ENCODE measurements at places on chromosomes 2 and 18. TPM values are rescaled to one million over a fixed set of nuclear protein-coding genes. Genes with fewer than 3 reads are reported as not detected.
A peak's percentile ranks its signal among the peaks of the same experiment; 100 is the strongest.

DNA sequence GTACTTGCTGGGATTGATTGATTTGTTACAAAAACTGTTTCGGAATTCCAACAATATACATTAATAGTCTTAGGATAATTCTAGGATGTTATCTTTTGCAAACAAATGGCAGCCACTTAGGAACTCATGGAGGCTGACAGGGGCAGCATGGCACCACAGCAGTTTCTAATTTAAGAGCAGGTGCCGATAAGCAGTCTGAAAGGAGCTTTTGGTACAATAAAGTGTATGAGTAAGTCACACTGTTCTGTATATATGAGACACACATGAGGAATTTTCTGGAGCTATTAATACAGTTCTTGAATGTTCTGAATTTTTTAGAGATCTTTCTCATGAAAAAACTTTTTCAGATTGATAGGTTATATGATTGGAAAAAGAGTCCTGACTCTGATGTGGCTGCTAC lies 52.2 kb downstream of the EIF5B start:
- no peak for DNase-seq

DNA sequence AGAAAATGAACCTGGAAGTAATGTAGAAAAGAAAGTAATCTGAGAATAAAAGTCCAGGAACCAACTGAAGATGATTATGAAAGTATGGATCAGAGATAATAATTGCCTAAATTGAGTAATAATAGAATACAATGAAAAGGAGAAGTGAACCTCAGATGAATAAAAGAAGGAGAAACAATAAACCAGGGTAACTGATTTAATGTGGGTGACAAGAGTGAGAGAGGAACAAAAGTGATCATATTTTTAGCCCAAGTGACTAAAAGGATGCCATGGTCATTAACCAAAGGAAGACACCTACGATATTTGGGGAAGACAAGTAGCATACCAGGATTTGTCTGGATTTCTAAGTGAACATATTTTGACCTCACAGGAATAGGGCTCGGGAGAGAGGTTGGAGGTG lies 600.6 kb downstream of the RNF144A start:
- DNase-seq = no peak

DNA sequence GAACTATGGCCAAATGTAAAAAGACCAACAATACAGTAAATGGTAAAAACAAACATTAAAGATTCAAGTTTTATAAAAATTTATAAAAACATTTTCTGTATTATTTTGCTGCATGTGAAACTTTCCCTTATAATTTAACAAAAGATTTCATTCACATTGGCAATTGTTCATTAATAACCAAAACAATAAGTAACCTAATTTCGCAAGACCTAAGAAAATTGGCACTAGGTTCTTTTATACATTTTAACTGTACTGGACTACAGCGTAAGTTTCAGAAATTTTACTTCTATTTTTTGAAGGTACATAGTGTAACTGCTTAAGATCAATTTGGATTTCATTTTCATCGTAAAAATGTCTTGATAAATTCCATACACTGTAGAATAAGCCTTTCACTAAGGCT lies 77.2 kb downstream of the FANCL start:
- no peak for DNase-seq

DNA sequence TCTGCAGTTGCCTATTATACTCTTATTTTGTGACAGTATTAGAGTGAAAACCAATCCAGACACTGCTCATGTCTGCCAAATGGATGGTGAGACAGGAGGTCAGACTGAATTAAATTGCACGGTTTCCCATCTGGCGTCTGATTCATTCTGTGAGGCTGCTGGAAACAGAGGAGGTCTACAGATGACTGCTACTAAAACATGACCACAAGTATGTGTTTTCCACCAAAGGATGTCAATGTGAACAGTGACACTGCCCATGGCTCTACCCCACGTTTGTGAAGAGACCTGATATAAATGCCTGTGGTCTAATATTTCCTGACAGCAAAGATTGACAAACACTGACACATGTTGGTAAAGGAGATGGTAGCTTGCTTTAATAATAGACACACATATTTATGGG lies 104.3 kb upstream of the ST6GAL2 start:
- DNase-seq = no peak

The MALT1 gene
- total RNA-seq = 27.5 TPM

DNA sequence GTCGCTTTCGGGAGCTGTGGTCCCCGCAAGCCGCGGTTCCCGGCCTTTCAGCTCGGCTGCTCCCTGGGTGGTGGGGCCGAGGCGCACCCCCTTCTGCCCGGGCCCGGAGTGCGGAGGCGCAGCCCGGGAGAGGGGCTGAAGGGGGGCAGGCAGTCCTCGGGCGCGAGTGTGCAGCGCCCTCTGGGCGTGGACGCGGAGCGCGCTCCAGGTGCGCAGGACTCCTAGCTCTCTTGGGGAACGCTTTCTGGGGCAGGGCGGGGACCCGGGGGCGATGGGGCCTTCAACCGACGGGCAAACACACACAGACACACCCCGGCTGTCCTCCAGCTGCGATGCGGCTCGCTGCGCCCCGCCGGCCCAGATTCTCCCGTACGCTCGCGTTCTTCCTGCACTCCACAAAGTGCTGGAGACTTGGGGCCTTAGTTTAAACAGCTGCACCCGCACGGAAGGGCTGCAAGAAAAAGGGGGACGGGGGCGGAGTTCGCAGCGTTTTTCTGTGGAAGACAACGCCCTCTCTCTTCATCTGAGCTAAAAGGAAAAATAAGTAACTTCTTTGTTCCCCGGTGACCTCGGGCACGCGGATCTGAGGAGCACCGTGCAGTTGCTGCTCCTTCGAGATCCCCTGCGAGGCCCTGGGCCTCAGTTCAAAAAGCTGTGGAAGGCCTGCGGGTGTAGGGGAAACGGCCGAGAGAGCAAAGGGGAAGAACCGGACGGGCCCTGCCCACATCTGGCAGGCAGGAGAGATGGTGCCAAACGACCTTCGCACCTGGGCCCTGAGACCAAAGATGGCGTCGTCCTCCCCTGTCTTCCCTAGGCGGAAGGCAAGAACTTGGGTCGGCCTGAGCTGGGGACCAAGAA lies 593 bp upstream of the SDC1 start:
- peak; percentile 83 for DNase-seq

- no peak for DNase-seq
Measured at GRCh38 chr2:88331239-88331638, 121.3 kb downstream of the FOXI3 start.

The ANKRD62 gene
- not detected for total RNA-seq

The APOB gene
- total RNA-seq = 0.75 TPM

- DNase-seq = peak; percentile 55
Measured at GRCh38 chr2:9347411-9347881, 75.9 kb downstream of the ITGB1BP1 start.

The LOXHD1 gene
- total RNA-seq = 0.29 TPM

- DNase-seq = no peak
Measured at GRCh38 chr18:79493211-79493800, 97.6 kb downstream of the NFATC1 start.

GRCh38 chr2:96138179-96139145 lies at the start of gene ASTL:
TSS of gene ASTL (minus strand) at chr2:96138502. CDS start at chr2:96138436, 66 bp downstream.
- DNase-seq = peak; percentile 82

- DNase-seq = no peak
Measured at GRCh38 chr2:235083822-235084221, 132.0 kb downstream of the SH3BP4 start.

DNA sequence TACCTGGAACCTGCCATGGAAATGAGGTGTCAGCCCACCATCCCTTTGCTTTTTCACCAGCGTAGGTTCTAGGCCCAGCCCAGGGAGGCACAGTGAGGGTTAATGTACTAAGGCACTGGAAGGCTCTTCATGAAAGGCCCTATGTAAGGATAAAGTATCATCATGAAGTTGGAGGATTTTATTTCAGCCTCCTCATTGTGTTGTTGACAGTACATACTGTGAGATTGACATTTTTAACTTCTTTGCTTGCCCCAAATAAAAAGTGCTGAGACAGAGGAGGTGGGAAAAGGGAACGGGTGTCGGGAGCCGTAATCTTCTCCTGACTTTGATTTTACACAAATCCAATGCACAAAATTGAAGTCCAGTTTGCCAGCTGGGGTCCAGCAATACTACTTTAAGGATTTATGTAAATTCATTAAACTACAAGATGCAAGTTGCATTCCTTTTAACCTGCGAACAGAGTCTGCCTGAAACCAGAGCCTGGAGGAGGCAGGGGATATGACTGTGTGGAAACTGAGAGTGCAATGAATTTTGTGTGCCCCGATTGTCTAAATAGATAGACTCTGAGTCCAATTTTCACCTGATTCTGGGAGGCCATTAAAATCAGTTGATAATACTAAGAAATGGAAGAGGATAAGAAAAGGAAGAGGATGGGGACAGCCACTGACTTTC lies 5.4 kb upstream of the NCKAP5 start:
- DNase-seq = no peak

The ALPG gene
- total RNA-seq = not detected

The SPC25 gene
- total RNA-seq = 0.47 TPM

DNA sequence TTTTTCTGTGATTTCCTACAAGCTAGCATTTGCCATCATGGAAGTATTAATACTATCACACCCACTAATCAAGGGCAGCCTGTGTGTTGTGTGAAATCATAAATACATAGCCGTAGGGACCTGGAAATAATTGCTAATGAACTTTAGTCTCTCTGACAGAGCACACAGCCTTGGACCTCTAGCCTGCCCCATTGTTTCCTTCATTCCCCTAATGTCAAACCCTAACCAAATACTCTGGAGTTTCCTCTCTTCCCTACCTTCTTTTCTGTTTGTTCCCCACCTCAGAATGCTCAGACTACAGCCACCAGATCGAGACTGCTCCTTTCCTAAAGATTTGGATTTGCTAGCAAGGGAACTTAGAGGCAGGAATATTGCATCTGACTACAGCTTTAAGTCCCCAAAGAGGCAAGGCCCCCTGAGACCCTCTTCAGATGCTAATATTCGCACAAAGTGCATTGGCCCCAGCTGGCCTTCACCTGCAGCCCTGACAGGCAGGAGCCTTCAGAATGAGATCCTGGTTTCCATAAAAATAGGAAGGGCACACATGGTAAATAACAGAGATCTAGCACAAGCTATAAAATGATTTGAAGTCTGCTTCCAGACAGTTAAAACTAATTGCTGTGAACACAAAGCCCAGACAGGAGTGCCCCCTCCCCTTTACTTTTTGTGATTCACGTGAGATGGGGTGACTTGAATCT lies 279.2 kb upstream of the DCC start:
- DNase-seq = no peak

- DNase-seq = no peak
Measured at GRCh38 chr2:74223941-74224770, 25.7 kb downstream of the MTHFD2 start.

DNA sequence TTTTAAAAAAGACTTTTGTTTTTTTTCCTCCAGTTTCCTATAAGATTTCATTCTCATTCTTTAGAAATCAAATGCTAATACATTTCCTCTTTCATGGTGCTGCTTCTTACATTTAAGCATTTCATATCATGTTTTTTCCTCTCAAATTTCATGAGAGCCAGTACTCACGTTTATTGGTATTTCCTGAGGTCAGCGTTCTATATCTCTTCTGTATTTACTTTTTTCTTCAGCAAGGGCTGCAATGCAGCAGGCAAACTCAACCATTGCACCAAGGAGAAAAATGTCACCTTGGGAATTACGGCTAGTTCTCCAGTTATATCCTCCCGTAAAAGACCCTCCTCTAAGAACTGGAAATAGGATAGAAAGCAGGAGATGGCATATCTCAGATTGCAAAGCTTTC lies 32.4 kb downstream of the UPP2 start:
- no peak for DNase-seq

GRCh38 chr18:26307161-26307773 lies 81.0 kb downstream of the TAF4B start:
- no peak for DNase-seq

- DNase-seq = no peak
Measured at GRCh38 chr2:129229830-129230441, 749.5 kb upstream of the RAB6C start.

DNA sequence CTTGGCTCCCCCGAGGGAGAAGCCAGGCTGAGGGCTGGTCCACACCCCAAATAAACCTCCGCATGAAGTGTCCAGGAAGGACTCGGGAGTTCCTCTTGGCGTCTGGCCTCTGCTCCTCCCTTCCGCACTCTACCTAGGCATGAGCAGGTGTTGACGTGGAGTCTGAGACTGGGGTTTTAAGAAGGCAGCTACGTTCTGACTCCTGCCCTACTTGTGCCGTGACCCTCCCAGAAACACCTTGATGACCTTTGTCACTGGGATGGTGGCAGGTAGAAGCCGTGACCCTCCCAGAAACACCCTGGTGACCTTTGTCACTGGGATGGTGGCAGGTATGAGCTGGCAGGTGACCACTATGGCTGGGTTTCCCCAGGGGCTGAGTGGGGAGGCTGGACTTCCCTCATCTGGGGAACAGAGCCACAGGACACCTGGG lies 54.8 kb downstream of the HS6ST1 start:
- DNase-seq = no peak
